Stimulated activated CD4-positive, alpha-beta T cell treated with anti-CD3 and anti-CD28 coated beads, Interleukin-2, amount 100 ng/mL, for 24 hours (primary cell): ENCODE measurements at places on chromosomes 1 and 21.

DNA sequence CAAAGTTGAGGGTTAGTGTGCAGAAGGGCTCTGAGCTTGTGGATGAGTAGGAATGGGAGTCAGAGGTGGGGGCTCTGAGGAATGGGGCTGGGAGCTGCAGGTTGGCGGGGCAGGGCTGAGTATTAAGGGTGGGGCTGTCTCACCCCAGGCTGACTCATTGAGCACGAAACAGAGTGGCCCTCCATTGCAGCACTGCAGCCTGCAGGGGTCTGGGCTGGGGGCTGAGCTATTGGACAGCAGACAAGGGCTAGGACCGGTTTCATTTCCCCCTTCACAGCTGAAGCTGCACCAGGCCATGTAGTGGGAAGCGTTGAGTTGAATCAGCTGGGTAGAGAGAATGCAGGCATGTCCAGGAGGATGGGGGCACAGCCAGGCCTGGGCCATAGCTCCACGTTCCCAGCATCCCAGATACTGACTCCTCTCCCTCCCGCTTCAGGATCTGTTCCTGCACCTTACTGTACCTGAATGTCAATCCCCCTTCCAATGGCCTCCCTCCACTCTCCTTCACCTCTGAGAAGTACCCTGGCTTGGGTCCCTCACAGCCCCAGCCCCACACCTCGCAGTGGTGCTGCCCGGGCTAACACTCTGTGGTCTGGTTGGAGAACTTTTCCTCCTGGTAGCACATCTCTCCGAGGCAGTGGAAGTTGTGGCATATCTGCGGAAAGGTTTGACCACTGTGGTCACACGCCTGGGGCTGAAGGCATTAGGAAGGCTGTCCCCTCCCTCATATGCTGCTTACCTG is 4.4 kb upstream of the INPP5B start:
- no peak for DNase-seq

DNA sequence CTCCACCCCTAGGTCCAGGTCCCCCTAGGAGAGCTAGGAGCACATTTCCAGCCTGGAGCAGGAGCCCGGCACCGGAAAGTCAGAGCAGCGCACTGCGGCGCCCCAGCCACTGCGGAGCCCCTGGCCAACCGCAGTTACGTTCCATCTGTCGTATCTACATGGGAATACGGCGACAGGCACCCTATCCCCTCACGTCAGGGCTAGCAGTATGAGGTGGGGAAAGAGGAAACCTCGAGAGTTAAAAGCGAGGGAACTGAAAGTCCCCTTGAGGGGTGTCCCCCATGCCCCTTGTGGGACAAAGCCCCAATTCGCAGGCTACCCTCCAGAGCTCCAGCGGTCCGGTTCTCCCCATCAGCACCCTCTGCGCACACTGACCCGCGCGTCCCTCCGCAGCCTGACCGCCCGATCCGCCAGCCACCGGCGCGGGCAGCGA is 995 bp downstream of the COLGALT2 start:
- peak; percentile 29 for DNase-seq

GRCh38 chr1:246726881-246727280 is 2.7 kb downstream of the SCCPDH start:
- no peak for DNase-seq

DNA sequence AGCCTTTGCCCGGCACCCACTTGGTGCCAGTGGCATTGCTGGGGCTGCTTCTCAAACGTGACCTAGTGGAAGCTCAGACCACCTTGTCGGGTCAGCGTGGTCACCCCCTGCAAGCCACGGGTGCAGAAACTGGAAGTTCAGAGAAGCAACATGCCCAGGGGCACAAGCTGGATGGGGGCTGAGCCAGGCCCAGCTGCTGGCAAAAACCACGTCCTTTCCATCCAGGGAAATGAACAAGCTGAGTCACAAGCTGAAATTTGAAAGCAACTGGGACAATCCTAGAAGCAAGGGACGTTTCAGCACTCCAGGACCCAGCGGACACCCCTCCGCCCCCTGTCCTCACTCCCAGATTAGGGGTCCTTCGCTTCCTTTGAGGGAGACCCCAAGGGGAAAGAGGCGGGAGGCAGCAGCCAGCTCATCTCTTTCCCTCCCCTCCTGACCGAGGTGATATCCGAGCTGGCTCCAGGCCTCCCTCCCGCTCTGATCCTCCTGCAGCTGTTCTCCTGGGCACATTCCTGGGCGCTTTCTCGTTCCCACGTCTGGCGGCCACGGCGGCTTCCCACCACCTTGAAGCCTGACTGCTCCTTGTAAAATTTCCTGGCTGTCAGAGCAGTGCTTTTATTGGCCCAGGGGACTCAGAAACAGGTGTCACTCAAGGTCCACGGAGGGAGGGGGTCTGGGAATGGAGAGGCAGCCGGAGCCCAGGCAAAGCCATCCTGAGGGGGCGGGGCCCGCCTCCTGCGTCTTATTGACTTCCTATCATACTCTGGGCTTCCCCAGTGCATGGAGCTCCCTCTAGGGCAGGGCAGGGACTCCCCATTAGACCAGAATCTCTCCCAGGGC is 62.8 kb downstream of the PAX7 start:
- DNase-seq, result no peak

DNA sequence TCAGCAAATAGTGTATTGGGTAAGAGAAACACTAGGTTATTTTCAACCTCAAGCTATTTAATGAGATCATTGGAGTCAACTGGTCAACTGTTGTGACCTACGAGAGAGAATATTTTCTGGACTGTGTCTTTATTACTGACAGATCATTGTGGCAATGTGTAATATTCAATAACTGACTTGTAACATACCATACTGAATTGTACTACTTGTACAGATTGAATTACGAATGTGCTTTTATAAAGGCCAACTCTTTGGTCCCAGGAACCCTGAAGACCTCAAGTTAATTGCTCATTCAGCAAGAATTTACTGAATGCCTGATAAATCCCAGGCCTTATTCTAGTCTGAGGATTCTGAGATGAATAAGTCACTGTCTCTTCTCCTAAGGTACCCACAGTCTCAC is 56.1 kb upstream of the CAMK1G start:
- DNase-seq, result no peak

DNA sequence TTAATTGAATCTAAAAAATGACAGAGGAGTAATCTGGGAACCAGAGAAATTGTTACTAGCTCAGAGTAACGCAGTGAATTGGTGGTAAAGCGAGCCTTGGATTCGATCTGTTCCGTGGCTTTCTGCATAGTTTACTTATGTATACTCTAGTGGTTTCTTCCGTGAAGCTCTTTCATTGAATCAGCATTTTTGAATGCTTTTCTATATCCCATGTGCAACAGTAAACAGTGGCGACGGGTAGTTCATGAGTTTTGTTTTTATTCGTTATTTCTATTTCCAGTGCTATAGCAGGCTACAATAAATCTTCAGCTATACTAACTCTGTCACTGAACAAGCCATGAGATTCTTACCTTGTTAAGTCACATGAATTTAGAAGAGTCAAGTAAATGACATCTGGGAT is 14.5 kb upstream of the MAP3K7CL start:
- DNase-seq, result no peak

- DNase-seq, result no peak
Measured at GRCh38 chr1:33973799-33974545, 110.1 kb downstream of the HMGB4 start.

DNA sequence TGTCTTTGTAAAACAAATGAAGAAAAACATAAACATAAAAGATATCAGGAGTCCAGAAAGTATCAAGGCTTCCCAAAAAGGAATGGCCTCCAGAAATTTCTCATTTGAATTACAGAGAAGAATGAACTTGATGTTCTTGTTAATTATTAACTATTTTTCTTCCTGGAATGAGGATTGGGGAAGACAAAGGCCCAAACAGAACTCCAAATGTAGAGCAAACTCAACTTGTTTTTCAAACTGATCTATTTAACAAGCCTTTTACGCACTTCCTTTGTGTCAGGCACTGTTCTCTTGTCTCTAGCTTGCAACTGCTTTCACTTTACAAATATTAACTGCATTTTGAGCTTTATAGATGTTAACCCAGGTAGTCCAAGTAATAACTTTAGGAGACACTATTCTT is 45.5 kb downstream of the LAMC2 start:
- DNase-seq, result no peak

DNA sequence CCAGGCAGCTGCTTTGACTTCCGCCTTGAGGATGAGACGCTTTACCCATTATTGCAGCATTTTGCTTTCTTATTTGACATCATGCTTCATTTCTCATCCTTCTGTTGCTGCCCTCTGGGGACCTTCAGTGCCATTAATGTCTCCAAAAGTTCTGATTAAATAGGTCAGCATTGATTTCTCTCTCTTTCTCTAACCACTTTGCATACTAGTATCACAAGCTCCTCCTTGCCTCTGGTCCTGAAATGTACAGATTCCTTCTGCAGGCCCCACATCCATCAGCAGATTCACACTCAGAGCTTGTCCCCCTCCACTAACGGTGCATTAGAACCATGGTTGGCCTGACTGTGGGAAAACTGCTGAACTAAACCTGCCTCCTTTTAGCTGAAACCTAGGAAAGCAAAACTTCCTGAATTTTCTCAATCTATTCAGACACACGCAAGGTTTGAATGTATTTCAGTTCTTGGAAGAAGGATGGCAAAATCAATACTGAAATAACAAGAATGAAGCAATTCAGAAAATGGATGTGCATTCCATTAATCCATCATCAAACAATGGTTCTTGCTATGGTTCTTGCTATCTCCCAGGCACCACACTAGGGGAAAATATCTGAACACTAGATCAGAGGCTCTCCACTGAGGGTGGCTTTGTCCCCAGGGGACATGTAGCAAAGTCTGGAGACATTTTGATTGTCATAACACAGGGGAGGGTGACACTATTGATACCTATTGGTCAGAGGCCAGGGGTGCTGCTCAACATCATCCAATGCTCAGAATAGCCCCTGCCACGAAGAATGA is 154.5 kb downstream of the PCP4 start:
- DNase-seq, result no peak

DNA sequence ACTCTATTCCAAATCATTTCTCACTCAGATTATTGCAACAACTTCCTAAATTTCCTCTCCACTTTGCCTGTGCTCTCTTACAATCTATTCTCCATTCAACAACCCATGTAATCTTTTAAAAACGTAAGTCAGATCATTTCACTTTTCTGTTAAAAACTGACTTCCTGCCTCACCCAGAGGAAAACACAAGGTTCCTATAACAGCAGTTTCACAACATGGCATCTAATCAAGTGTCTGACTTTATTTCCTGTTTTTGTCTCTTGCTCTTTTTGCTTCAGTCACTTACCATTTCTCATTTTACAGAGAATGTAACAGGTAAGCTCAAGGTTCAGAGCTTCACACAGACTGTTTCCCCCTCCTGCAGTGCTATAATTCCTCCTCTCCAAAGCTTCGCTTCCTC is 560.7 kb downstream of the LRRIQ3 start:
- DNase-seq, result no peak

- no peak for DNase-seq
Measured at GRCh38 chr21:36816561-36817130, 117.7 kb downstream of the SIM2 start.

DNA sequence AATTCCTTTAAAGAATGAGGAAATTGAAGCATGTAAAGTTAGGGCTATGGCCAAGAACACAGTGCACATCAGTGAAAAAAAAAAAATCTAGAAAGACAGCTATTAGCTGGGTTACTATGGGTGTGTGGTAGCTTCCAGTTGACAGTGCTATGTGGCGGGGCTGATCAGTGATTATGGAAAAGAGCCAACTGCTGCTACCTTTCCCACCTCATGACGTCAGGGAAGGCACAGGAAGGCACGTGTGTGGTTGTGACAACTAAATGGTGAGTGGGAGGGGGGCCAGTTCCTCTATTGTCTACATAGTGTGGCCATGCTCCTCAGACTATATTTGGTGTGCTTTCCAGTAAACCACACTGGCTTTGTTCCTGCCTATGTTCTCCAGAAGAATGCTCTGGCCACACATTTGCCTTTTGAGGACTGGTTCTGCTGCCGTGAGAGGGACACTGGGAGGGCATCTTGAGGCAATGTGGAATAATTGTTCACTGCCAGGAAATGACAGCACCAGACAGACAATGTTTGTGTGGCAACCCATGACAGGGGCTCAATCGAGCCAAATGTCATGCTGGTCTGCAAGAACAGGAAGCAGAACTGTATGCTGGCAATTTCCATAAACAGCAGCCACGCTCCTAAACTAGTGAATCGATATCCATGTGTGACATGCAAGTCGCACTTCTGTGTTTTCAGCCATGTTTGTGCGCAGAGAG is 3.0 kb upstream of the SDE2 start:
- DNase-seq, result peak; percentile 37

DNA sequence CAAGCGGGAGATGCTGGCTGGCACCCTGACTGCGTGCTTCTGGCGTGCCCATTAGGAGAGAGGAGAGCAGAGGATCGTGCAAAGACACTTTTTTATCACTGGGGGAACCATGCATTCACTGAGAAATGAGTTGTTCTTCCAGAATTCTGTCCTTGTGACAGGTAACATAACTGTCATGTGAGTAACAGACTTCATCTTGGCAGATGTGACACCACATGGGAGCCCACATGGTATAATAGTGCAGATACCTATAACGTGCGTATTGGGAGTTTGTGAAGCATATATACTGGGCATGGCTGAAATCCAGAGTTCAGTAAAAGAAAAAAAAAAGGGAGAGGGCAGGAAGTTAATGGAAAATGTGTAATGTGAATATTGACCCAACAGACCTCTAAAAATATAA is 159.6 kb upstream of the BACE2 start:
- no peak for DNase-seq

DNA sequence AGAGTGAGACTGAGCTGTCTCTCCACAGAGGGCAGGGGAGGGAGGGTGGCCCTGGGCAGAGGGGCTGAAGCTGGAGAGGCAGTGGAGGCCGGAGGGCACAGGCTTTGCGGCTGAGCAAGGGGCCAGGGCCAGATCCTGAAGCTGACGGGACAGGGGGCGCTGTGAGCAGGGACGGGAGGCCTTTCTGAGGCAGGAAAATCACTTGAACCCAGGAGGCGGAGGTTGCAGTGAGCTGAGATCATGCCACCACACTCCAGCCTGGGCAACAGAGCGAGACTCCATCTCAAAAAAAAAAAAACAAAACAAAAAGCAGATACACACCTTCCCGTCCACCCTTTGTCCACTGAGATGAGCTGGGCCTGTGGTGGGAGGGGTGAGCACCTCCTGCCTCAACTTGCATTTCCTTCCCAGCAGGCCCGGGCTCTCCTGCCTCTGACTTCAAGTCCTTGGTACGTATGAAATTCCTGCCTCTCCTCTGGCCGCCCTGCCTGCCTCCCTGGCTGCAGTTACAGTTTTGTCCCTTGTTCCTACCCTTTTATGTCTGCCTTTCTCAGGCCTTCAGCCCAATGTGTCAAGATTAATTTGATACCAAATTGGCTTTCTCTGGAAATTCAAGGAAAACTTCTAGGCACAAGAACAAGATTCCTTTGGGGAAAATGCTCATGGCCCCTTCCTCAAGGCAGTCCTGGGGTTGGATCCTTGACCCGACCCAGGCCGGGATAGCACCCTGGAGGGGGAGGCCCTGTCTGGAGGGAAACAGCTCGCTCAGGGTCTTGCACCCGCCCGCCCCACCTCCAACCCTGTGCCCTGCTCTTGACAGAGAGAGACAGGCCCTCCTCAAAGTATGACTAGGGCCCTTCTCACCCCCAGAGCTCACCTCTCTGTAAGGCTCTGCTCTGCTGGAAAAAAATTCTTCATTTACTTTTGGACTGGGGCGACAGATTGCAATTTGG is 11.2 kb upstream of the ADAMTSL4 start:
- DNase-seq, result no peak

GRCh38 chr1:162412002-162412401 is at the start of gene SH2D1B:
TSS of gene SH2D1B (minus strand) at chr1:162412136. CDS start at chr1:162412016, 120 bp downstream.
- DNase-seq, result no peak

- DNase-seq, result no peak
Measured at GRCh38 chr1:89759036-89759435, 61.8 kb upstream of the LRRC8D start.

GRCh38 chr21:40300300-40300699 is 433.1 kb downstream of the PCP4 start:
- no peak for DNase-seq
